ENCODE measurements at places on chromosomes 7 and 10. TPM values are rescaled to one million over a fixed set of nuclear protein-coding genes. Genes with fewer than 3 reads are reported as not detected.

Gene GNG11
- not detected for total RNA-seq

Gene LAMB4
- total RNA-seq, result not detected

Gene IL6
- total RNA-seq, result 1.4 TPM

Gene FAM170B
- not detected for total RNA-seq

Gene NEBL
- 0.46 TPM for total RNA-seq

Gene ASAH2
- total RNA-seq, result 4.8 TPM

Gene C10orf90
- not detected for total RNA-seq

Gene CPSF4
- 65.2 TPM for total RNA-seq

Gene HTRA1
- total RNA-seq, result not detected

Gene GIMAP2
- total RNA-seq, result 32.1 TPM

Gene STEAP4
- total RNA-seq, result not detected

Gene TMEM130
- not detected for total RNA-seq

Gene RPEL1
- total RNA-seq, result 0.08 TPM

Gene CNOT4
- 19.7 TPM for total RNA-seq

Gene ATG9B
- total RNA-seq, result 7.7 TPM

Gene EBLN1
- total RNA-seq, result not detected

Gene PNLIPRP3
- total RNA-seq, result not detected

Gene SEMA3E
- not detected for total RNA-seq

Gene SPDYE16
- total RNA-seq, result not detected

Gene ZNF425
- 1.4 TPM for total RNA-seq

Gene LMOD2
- not detected for total RNA-seq

Gene CRCP
- total RNA-seq, result 33.7 TPM

Gene RELN
- not detected for total RNA-seq

Gene IFIT1
- 0.25 TPM for total RNA-seq

Gene RARRES2
- total RNA-seq, result not detected

Gene POLR2J2
- total RNA-seq, result 8.6 TPM

Gene CDCA7L
- total RNA-seq, result 96.5 TPM

Gene EMX2
- total RNA-seq, result not detected

Gene MMRN2
- total RNA-seq, result not detected

Gene HSPA12A
- total RNA-seq, result not detected

Gene ELN
- 0.06 TPM for total RNA-seq

Gene PTPN20
- 1.1 TPM for total RNA-seq

Gene PDK4
- total RNA-seq, result not detected

Gene TNKS2
- 25.6 TPM for total RNA-seq

Gene KCND2
- total RNA-seq, result not detected

Gene OPN4
- not detected for total RNA-seq

Gene FEZF1
- not detected for total RNA-seq

Gene CYP2C18
- not detected for total RNA-seq

Gene NPY
- not detected for total RNA-seq

Gene CYP3A7
- total RNA-seq, result not detected

Measured in activated CD8-positive, alpha-beta memory T cell treated with anti-CD3 and anti-CD28 coated beads for 36 hours (primary cell).